ENCODE measurements at places on chromosomes 13 and 19. TPM values are rescaled to one million over a fixed set of nuclear protein-coding genes. Genes with fewer than 3 reads are reported as not detected.

DNA sequence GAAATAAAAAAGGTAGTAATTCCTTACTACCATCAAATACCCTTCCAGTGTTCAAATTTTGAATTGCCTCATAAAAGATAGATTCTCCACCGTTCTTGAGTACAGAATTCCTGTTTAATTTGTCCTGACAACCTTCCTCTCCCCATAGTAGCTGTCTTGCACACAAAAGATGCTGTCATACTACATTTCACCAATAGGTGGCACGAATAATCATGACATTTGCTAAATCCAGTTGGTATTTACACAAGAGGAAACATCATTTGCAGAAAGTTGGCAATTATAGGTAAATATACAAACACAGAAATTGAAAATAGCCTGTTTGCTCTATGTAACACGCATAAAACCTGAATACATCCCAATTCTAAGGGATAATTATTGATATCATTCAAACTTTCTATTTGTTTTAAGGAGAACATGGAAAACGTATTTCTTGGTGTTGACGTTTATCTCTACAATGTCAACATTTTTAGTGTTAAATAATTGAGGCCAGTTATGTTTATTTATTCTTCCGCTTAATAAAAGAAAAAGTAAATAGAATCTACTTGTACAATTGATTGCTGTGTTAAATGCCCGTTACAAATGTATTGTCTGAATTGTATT lies 58.3 kb upstream of the CLDN10 start:
- DNase-seq: no peak

- DNase-seq: peak; percentile 38
Observed at GRCh38 chr13:95553581-95554385, 1.3 kb downstream of the CLDN10 start.

DNA sequence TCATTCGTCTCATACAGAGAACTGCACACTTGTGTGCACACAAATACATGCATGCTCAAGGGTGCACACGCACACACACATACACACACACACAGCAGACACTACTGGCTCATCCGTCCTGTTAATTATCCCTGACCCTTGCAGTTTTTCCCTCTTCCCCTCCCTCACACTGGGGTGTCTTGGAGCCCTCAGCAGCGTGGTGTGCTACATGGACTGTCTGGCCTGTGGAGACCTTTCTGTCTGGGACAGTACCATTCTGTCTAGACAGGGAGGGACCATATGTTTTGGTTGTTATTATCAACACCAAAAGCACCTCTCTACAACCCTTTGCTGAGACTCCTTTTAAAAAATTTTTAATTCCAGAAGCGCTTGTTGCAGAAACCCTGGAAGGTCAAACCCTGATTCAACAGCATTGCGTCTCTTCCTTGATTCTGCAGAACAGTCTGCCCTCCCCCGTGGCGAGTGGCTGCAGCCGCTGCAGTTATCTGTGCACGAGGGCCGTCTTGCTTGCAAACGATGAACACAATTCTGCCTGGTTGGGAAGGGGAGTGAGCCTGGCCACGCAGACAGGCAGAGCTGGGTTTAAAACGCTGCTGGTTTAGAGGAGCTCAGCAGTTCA lies 374.0 kb downstream of the IRS2 start:
- peak; percentile 72 for DNase-seq

DNA sequence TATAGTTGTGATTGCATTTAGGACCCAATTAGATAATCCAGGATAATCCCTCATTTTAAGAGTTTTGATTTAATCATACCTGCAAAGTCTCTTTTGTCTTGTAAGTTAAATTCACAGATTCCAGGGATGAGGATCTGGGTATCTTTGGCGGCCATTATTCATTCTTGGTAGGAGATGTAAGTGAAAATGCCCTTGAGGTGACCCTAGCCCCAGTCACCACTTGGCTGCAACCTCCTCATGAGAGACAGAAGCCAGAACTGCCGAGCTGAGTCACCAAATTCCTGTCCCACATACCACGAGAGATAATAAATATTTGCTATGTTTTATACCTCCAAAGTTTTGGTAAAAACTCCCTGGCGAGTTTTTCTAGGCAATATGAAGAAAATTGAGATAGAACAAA lies 389.4 kb downstream of the RFC3 start:
- DNase-seq: peak; percentile 38

- peak; percentile 77 for DNase-seq
Observed at GRCh38 chr19:34232566-34233481, 21.5 kb upstream of the GARRE1 start.

- DNase-seq: no peak
Observed at GRCh38 chr13:102401265-102401664, 583 bp downstream of the FGF14 start.

- no peak for DNase-seq
Observed at GRCh38 chr13:41386211-41386610, 71.1 kb upstream of the RGCC start.

The LILRA5 gene
- total RNA-seq: 1.2 TPM

The C5AR1 gene
- 5.3 TPM for total RNA-seq

The ZNRF4 gene
- total RNA-seq: not detected

The ZNF490 gene
- total RNA-seq: 5.1 TPM

The IRGC gene
- total RNA-seq: not detected

The LYPD5 gene
- total RNA-seq: 0.89 TPM

DNA sequence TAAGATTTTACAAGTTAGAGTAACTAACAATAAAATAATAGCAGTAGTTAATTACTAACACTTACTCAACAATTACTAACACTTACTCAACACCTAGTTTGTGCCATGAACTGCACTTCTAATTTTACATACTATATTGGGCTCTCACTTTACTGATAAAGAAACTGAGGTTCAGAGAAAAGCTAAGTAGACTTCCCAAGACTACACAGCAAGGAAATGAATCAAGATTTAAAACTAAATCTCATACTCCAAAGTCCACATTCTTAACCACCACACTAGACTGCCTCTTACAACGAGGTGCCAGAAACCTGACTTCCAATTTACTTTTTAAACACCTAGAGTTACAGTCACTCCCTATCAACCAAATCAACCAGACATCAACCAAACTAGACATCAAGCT lies 25.1 kb downstream of the RBM26 start:
- no peak for DNase-seq

The PLIN5 gene
- 44.2 TPM for total RNA-seq

The RNF17 gene
- not detected for total RNA-seq

DNA sequence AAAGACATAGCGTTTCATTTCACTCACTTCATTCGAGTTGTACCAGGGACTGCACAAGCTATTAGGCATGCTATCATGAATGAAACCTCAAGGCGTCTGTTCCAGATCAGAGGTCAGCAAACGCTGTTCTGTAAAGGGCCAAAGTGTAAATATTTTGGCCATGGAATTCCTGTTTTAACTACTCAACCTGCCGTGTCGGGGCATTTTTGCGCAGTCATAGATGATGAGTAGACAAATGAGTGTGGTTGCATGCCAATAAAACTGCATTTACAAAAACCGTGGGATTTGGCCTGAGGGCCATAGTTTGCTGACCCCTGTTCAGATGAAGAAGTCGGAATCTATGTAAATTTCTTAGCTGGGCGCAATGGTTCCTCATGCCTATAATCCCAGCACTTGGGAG lies 6.5 kb downstream of the INSR start:
- DNase-seq: no peak

GRCh38 chr13:75904012-75904411 lies 267.9 kb downstream of the LMO7 start:
- DNase-seq: no peak

- no peak for DNase-seq
Observed at GRCh38 chr13:98342953-98343352, 165.9 kb upstream of the RNF113B start.

- no peak for DNase-seq
Observed at GRCh38 chr13:29171244-29171643, 351.1 kb downstream of the MTUS2 start.

The MAST3 gene
- 5.6 TPM for total RNA-seq

The ZNF534 gene
- total RNA-seq: 0.57 TPM

DNA sequence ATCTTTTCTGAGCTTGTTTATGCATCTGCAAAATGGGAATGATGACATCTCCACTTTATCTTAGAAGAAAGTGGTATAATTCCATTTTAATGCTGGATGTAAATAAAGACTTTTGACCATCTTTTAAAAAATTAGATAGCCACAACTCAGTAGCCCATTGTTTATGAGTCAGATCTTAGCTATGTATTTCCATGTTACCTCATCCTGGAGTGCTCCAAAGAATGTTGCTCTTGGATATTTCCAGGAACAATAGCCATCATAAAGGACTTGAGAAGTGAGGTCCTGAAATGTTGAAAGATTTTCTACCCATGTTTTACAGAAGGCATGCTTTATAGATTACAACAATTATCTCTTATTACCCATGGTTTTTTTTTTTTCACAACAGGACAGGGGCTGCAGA lies 229.3 kb upstream of the EDNRB start:
- DNase-seq: no peak

The FBN3 gene
- total RNA-seq: not detected

The TPTE2 gene
- not detected for total RNA-seq

DNA sequence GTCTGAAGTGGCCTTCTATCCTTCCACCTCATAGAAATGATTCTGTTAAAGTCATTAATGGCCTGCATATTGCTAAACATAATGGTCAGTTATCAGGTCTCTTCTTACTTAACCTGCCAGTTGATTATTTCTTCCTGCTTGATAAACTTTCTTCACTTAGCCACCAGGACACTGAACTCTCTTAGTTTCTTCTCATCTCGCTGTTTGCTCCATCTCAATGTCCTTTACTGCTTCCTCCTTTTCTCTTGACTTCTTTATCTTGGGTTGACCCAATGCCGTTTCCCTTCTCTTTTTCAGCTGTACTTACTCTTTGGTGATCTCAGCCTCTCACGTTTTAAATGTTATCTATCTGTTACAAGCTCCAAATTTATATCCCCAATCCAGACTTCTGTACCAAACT lies 17.1 kb upstream of the CLC start:
- no peak for DNase-seq

The TEX29 gene
- 0.32 TPM for total RNA-seq

DNA sequence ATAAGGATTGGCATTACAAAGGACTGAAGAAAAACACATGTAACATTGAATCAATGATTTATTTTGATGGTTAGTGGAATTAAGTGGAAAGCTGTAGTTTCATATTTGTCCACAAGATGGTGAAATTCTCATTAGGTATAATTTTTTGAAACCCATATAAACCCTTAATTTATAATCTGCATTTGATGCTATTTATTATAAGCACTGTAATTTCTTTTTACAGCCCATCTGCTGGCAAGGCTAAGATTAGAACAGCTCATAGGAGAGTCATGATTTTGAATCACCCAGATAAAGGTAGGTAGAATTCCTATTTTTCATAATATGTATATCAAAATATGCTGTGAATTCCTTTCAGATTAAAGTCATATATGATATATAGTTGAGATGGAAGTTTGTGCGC lies 62.2 kb downstream of the DNAJC15 start:
- no peak for DNase-seq

GRCh38 chr19:1774989-1775772 lies 21.9 kb downstream of the ONECUT3 start:
- no peak for DNase-seq

DNA sequence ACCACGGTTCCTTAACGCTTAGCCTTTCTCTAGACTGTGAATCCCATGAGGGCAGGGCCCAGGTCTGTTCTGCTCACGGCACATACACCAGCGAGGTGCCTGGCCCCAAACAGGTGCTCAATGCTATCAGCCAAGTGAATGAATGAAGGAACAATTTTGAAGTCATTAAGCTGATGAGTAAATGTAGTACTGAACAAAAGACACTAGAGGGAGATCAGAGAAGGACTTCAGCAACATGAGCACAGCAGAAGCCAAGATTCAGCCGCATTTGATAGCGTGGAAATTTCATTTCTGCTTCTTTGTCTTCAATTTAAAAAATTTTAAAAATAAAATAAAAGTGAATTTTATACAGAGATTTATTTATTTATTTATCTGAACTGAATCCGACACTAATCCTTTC lies 20.1 kb upstream of the MYO16 start:
- DNase-seq: no peak

DNA sequence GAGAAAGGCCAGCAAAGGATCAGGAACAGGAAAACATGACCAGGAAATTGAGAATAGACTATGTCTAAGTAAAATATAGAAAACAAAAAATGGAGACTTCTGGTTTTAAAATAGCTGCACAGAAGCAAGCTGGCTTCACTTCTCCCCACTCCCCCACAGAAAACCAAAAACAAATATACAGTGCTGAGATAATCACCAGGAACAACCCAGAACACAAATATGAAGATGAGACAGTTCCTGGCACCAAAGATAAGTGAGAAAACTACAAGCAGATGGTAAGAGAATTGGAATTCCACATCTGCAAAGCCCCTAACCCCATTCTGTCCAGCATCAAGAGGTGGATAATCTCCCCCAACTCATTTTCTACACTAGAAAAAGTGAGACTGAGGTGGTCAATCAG lies 397.7 kb downstream of the SUCLA2 start:
- DNase-seq: no peak

The ZNF221 gene
- 4.3 TPM for total RNA-seq

The FOXA3 gene
- total RNA-seq: not detected

The KIRREL2 gene
- total RNA-seq: 0.12 TPM

The ABHD8 gene
- 14.8 TPM for total RNA-seq

The NKPD1 gene
- total RNA-seq: 0.07 TPM

GRCh38 chr19:56946159-56946558 lies 105.6 kb upstream of the PEG3 start:
- no peak for DNase-seq

The TMPRSS9 gene
- not detected for total RNA-seq

GRCh38 chr13:26946684-26947343 lies 186.2 kb upstream of the GPR12 start:
- DNase-seq: no peak

DNA sequence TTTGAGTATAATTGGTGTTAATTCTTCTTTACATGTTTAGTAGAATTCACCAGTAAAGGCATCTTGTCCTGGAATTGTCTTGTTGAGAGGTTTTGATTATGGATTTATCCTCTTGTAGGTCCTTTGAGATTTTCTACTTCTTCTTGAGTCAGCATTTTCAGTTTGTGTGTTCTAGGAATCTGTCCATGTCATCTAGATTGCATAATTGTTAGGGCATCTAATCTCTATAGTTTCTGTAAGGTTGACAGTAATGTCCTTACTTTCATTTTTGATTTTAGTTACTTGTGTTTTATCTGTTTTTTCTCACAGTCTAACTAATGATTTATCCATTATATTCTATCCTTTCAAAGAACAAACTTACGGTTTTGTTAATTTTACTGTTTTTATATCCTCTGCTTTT lies 492.0 kb downstream of the FGF9 start:
- DNase-seq: no peak

The ZNF112 gene
- 5.4 TPM for total RNA-seq

- peak; percentile 44 for DNase-seq
Observed at GRCh38 chr13:45167611-45168554, 33.0 kb downstream of the KCTD4 start.

The POU4F1 gene
- not detected for total RNA-seq

The MAB21L1 gene
- total RNA-seq: 0.30 TPM

DNA sequence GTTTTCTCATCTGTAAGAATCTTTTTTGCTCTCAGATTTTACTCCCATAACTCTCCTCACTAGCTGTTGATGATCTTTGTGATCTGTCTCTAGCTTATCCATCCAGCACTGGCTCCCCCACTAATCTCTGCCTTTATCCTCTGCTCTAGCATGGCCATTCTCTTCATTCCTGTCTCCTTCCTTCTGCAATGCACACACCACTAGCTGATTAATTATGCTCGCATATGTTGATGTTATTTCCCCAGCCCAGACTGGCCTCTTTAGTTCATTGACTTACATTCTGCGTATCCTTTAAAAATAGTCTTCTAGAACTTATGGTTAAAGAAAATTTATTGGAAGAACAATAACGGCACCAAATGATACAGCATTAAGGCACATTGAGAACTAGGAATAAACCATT lies 52.5 kb downstream of the DGKH start:
- no peak for DNase-seq

The SOX21 gene
- total RNA-seq: not detected

The SPTBN4 gene
- total RNA-seq: 4.8 TPM

GRCh38 chr19:1133471-1133929 lies 29.7 kb downstream of the GPX4 start:
- DNase-seq: peak; percentile 61
